ENCODE measurements at places on chromosomes 4 and X.

GRCh38 chrX:13007519-13008188 lies 32.7 kb downstream of the TMSB4X start:
- no peak overlapping the region for H3K4me3 ChIP-seq
- no peak overlapping the region for H3K27ac ChIP-seq
- peaks cover 24% of the 10 kb centered on the region for H3K4me1 ChIP-seq
- DNase-seq, result no peak
- H3K36me3 ChIP-seq, result no peaks in the 10 kb centered on the region

- DNase-seq, result no peak
- no peaks in the 10 kb centered on the region for H3K4me1 ChIP-seq
- no peak overlapping the region for H3K4me3 ChIP-seq
- H3K27ac ChIP-seq, result no peak overlapping the region
- H3K27me3 ChIP-seq, result no peaks in the 10 kb centered on the region
Measured at GRCh38 chr4:93743022-93743421, 85.5 kb upstream of the ATOH1 start.

DNA sequence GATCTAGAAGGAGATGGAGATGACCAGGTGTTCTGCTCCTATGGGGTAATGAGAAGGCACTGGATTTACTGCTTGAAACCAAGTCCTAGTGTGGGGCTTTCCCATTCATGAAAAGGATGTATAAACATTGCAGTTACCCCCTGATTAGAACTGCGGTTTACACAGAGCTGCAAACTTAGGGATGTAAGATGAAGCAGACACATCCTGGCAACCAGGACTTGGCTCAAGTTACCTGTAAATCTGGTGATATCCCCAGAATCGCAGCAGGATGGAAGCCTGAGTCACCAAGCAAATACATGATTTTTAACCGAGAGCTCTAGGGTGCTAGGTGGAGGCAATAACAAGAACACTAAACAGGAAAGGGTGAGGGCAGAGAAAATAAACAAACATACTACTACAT lies 178.6 kb upstream of the MAMLD1 start:
- H3K4me1 ChIP-seq, result no peaks in the 10 kb centered on the region
- no peak overlapping the region for H3K4me3 ChIP-seq
- H3K36me3 ChIP-seq, result no peaks in the 10 kb centered on the region
- H3K27me3 ChIP-seq, result no peaks in the 10 kb centered on the region
- no peak overlapping the region for H3K27ac ChIP-seq
- DNase-seq, result no peak

DNA sequence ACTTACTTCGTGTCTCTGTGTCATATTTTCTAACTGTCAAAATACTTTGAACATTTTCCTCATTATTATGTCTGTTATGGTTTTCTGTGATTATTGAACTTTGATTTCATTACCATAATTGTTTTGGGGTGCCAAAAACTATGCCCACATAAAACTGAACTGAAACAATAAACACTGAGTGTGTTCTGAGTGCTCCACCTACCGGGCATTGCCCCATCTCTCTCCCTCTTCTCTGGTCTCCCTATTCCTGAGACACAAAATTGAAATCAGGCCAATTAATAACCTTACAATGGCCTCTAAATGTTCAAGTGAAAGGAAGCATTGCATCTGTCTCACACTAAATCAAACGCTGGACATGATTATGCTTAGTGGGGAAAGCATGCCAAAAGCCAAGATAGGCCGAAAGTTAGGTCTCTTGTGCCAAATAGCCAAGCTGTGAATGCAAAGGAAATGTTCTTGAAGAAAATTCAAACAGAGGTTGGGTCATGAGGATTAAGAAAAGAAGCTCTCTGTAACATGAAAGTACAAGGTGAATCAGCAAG lies 972.3 kb downstream of the PCDH7 start:
- no peaks in the 10 kb centered on the region for H3K4me1 ChIP-seq
- DNase-seq, result no peak
- no peaks in the 10 kb centered on the region for H3K27me3 ChIP-seq
- H3K4me3 ChIP-seq, result no peak overlapping the region
- no peaks in the 10 kb centered on the region for H3K36me3 ChIP-seq
- H3K27ac ChIP-seq, result no peak overlapping the region

- H3K27ac ChIP-seq, result no peak overlapping the region
- no peaks in the 10 kb centered on the region for H3K36me3 ChIP-seq
- H3K4me1 ChIP-seq, result no peaks in the 10 kb centered on the region
- DNase-seq, result no peak
- H3K27me3 ChIP-seq, result no peaks in the 10 kb centered on the region
- no peak overlapping the region for H3K4me3 ChIP-seq
Measured at GRCh38 chrX:48613502-48614160, 16.3 kb downstream of the WDR13 start.

- H3K27me3 ChIP-seq, result no peaks in the 10 kb centered on the region
- H3K4me3 ChIP-seq, result no peak overlapping the region
- no peaks in the 10 kb centered on the region for H3K4me1 ChIP-seq
- DNase-seq, result peak; percentile 13
Measured at GRCh38 chr4:749698-750666, 44.4 kb downstream of the PCGF3 start.

GRCh38 chrX:118474586-118474985 lies 21.0 kb upstream of the DOCK11 start:
- no peak overlapping the region for H3K4me3 ChIP-seq
- H3K4me1 ChIP-seq, result no peaks in the 10 kb centered on the region
- no peak overlapping the region for H3K27ac ChIP-seq
- H3K36me3 ChIP-seq, result no peaks in the 10 kb centered on the region
- no peak for DNase-seq

GRCh38 chrX:78595901-78596502 lies 63.1 kb downstream of the RTL3 start:
- no peak overlapping the region for H3K4me3 ChIP-seq
- no peak overlapping the region for H3K27ac ChIP-seq

Measured in lower lobe of right lung (tissue), 2 donors.